GM23248 (cell line): ENCODE measurements at places on chromosomes 3 and 15.

GRCh38 chr3:33377931-33378330 is 62.3 kb downstream of the UBP1 start:
- peak; percentile 92 for DNase-seq

DNA sequence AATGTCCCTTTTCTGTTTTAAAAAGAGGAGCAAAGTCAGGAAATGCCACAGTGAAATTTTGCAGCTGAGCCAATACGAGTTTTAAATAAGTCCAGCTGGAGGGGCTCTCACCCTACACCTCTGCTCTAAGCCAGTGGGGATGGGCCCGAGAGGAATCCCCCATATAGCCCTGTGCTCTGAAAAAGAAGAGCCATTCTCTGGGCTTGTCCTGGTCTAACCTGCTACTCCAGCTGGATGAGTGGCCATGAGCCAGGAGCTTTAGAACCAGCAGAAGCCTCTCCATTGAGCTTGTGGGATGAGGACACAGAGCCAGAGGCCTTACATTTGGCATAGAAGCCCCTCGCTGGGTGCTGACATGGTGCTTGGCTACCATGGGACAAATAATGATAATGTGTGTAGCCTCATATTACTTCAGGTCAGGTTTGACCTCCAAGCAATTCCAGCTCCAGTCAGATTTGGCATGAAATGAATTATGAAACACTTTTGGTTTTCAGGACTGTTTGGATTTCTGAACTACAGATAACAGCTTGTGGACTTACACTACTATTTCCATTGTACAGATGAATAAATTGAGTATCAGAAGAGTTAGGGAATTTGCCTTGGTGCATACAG is 172.4 kb downstream of the CHST2 start:
- DNase-seq: no peak

- no peak for DNase-seq
Observed at GRCh38 chr3:89276116-89276515, 168.7 kb downstream of the EPHA3 start.

DNA sequence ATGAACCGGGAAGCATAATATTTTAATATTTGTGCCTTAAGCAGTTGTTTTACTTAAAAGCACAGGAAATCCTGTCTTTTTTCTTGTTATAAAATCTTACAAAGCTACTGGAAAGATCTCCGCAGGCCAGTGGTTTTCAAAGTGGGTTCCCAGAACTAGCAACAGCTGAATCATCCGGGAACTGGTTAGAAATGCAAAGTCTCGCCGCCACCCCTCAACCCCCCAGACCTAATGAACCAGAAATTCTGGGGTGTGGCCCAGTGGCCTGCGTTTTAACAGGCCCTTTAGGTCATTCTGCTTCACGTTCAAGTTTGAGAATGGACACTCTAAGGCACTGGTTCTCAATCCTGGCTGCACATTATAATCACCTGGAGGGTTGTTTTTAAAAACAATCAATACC is 74.7 kb downstream of the PDZRN3 start:
- no peak for DNase-seq

DNA sequence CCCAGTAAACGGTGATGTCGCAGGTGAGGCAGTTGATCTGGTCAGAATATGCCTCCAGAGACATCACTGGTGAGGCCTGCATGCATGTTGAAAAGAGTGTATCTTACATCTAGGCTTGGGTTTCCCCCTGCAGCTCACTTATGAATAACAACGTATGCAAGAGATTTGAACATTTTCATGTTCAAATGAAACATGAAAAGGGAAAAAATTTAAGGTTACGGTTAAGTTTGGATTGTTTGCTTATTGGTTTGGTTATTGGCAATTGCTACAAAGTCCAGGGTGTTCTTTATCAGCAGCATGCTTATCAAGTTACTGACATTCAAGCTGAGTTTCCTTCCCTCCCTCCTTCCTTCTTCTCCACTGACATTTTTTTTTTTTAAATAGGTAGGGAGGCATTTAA is 123.2 kb downstream of the IGF1R start:
- no peak for DNase-seq

- DNase-seq: peak; percentile 86
Observed at GRCh38 chr3:158152186-158152585, 42.3 kb downstream of the RSRC1 start.

- DNase-seq: no peak
Observed at GRCh38 chr15:69181424-69181823, 21.0 kb downstream of the GLCE start.

- no peak for DNase-seq
Observed at GRCh38 chr15:22936577-22937472, 43.3 kb downstream of the CYFIP1 start.

GRCh38 chr3:138057384-138057783 is 47.4 kb downstream of the CLDN18 start:
- no peak for DNase-seq

GRCh38 chr3:147915057-147915456 is 505.9 kb downstream of the ZIC1 start:
- DNase-seq: peak; percentile 73

DNA sequence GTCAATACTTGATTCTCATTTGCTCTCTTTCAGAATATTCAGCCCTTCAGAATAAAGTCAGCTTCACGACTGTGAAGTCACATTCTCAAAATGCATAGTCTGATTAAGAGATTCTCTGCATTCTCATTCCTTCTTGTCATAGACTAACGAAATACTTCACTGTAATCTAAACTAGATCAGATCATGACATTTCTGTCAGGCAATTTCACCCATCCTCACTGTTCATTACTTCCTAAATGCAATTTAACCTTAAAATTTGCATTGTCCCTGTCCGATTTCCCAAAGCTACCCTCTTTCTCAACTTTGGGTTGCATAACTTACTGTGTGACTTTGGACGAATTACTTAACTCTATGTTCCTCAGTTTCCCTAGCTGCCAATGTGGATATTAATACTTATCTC is 6.2 kb downstream of the RPL22L1 start:
- DNase-seq: no peak

GRCh38 chr3:156750874-156751245 is 75.3 kb upstream of the LEKR1 start:
- peak; percentile 89 for DNase-seq

GRCh38 chr3:183385698-183386613 is 42.5 kb downstream of the MCF2L2 start:
- peak; percentile 85 for DNase-seq

GRCh38 chr3:57910990-57911389 is 97.2 kb upstream of the FLNB start:
- peak; percentile 25 for DNase-seq

- DNase-seq: peak; percentile 28
Observed at GRCh38 chr3:108296239-108296638, at the start of gene HHLA2. HHLA2 (plus strand) TSS chr3:108296548; CDS start chr3:108351814, 55,266 bp downstream.

- DNase-seq: no peak
Observed at GRCh38 chr15:66359740-66360139, 3.3 kb upstream of the TIPIN start.

DNA sequence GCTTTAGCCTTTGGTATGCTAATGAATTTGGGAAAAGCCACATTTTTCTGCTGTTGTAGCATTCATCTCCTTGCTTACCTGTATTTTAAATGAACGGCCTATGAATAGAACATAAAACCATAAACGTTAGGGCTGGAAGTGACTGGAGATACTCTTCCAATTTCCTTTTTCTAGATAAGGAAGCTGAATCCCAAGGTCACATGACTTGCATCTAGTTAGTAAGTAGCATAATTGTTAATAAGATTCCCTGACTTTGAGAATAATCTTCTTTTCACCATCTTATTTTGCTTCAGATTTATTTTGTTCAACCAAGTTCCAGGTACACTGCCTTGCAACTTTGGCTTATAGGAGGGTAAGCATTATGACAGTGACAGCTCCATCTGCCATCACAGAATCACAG is 20.7 kb upstream of the EDEM1 start:
- no peak for DNase-seq

DNA sequence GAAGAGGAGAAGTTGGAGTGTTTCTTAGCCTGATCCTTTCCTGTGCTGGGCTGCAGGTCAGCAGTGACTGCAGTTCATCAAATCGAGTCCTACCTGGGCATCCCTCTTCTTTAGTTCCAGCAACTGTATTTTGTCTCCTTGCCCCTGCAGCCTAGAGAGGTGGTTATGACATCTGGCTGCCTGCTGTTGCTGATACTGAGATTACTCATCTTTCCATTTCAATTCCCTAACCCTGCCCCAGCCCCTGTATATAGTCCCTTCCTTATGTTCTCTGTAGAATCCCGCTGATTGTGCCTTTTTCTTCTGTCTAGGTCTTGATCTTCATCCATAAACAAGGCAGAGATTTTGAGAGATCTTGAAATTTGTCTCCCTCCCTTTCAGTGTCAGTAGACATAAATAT is 393.3 kb downstream of the EDEM1 start:
- DNase-seq: no peak

- no peak for DNase-seq
Observed at GRCh38 chr3:16251316-16252085, 13.2 kb downstream of the DPH3 start.

DNA sequence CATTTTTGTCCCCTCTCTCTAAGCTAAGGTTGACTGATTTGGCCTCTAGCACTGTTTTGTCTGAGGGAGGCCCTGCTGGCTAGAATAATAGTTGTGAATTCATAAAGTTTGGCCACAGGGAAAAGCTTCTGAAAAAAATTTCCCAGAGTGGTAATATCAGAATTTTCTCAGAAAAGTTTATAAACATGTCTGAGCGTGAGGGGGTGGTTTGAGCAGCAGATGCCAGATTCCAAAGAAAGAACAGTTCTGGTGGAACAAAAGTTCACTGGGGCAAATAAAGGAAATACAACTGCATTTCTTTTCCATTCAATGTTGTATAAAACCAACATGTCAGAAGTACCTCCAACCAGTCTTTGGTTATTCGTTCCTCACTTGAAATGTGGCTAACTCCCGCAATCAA is 61.2 kb downstream of the CLDN1 start:
- no peak for DNase-seq

DNA sequence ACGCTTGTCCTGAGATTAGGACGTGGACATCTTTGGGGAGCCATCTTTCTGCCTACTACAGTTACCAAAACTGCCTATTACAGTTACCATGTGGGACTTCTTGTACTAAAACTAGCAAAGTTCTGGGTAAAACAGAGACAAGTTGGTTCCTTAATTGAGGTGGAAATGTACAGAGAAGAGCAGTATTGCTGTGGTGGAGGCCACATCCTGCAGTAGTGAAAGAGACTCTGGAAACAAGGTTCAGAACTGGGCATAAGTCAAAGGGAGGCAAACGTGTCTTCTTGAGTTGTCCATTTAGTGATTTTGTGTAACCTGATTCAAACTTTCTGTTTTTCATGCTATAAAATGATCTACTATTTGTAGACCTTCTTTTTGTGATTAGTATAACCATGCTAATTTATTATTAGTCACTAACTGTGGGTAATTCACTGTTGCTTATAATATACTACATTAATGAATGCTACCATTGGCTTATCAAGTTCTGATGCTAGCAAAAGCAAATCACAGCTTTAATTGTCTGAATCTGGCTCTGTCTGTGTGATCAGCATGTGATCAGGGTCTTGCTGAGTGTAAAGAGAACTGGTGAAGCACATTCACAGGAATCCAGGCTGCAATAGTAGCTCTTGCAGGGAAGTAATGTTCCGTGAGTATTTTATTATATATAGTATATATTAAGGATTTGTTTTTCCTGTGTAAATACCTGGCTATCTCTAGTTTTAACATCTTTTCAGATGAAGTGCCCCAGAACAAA is 207.9 kb upstream of the GAP43 start:
- no peak for DNase-seq
